ENCODE measurements at places on chromosomes 3 and 15.

DNA sequence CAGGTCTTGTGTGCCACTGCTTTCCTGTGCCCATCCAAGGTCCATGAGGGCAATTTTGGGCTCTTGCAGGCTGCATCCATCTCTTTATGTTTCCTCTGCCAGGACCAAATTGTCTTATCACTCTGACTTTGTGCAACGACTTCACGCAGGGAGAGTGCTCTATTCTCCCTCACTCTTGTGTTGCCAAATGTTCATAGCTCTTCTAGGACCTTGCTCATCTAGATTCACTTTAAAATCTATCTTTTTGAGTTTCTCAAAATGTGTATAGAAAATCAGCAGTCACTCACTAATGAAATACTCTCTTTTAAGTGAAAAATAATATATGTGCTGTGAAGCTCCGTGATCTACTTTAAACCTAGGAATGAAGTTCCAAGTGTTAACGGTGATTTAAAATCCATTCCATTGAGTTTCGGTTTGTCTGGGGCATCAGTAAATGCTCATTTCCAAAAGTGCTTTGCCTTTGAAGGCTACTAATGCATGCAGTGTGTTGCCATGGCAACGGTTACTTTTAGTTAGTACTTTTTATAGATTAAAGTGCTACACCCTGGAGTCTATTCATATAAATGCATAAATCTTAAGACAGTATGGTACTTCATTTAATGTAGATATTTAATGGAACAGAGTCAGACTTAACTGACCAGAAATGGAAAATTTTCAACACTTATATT lies 46.6 kb upstream of the GOLGA8J start:
- DNase-seq = no peak

DNA sequence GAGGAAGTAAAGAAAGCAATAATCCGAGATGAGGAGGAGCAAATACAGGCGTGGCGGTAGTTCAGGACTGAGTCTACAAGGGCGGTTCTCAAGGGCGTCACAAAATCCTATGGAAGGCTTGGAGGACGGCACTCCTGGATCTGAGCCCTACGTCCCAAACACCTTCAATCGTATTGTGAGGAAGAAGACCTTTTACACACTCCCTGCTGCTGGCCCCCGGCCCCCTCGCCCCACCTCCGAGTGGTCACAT lies 747 bp downstream of the PLD1 start:
- DNase-seq = no peak

DNA sequence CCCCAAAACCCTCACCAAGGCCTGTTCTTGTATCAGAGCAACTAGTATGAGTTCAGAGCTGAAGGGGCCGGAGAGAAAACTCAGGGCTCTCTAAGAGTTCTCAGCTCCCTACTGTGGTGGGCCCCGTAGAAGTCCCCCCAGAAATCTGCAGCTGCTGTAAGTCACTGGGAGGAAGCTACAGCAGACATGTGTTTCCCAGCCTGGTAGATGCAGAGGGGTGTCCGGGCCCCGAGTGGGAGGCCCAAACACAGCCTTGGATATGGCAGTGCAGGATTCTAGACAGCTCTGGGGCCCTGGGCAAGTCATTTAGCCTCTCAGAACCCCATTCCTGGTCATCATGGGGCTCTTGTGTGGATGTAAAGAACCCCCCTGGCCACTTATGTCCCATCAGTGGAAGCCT lies 39.2 kb upstream of the CSPG4 start:
- no peak for DNase-seq

DNA sequence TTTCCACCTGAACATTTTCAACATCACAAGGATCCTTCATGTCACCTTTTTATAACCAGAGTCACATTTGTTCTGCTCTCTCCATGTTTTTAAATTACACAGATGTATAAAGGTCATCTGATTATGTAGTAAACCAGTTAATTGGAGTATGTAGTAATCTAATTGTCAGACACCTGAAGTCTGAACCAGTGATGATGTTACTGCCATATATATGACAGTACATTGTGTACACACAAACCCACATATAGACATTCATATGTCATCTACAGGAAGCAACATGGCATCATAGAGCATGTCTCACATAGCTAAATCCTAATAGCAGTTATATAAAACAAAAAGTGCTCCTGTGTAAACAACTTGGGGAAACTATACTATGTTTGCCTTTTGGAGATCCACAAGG lies 95.9 kb upstream of the PRR23C start:
- no peak for DNase-seq

GRCh38 chr3:139975594-139976365 lies 40.8 kb downstream of the CLSTN2 start:
- peak; percentile 3 for DNase-seq

DNA sequence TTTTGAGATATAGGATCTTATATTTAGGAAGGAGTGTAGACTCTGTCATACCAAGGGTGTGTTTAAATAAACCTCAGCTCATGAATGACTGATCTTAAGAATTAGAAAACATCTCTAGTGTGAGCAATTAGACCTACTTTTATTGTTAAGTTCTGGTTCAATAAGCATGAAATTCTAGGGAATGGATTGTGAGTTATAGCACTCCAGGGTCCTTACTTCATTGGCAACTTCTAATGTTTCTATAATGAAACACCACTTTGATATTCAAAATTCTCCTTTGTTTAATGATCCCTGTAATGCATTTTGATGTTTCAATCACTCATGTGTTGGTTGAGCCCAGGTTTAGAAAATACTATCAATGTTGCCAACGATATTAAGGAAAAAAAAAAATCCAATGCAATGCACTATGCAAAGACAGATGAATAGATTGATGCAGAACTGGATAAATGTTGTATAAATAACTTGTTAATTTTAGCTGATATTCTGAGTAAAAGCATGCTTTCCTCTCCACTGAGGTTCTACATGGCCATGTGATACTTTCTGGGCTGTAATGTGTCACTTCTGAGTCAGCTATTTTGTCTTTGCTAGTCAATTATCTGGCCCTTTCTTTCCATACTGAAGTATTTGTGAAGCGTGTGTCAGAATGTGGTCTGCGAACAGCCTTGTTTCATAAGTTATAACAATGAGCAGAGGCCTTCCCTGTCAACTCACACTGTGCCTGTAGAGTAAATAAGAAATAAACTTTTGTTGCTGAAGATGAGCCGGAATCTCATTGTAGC lies 1035.9 kb downstream of the PLOD2 start:
- no peak for DNase-seq

DNA sequence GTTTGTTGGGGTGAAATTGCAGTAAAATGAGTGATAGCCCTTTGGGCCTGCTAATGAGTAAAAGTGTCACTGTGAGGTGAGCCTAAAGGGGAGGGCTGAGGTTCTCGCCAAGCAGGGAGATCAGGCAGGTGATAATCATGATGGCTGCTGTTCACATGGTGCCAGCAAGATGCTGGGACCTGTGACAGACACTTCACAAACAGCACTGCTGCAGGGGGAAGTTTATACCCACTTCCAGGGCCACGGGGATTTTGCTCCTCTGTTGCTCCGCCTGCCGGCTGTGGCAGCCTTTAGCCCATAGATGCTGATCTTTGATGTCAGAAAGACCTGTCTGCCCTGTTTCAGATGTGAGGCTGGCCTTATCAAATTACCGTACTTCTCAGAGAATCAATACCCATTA lies 96.7 kb downstream of the SV2B start:
- DNase-seq = no peak
